ENCODE measurements at places on chromosomes 2 and 18. TPM values are rescaled to one million over a fixed set of nuclear protein-coding genes. Genes with fewer than 3 reads are reported as not detected.

Gene INPP1
- total RNA-seq: 36.6 TPM

Gene PMAIP1
- not detected for total RNA-seq

DNA sequence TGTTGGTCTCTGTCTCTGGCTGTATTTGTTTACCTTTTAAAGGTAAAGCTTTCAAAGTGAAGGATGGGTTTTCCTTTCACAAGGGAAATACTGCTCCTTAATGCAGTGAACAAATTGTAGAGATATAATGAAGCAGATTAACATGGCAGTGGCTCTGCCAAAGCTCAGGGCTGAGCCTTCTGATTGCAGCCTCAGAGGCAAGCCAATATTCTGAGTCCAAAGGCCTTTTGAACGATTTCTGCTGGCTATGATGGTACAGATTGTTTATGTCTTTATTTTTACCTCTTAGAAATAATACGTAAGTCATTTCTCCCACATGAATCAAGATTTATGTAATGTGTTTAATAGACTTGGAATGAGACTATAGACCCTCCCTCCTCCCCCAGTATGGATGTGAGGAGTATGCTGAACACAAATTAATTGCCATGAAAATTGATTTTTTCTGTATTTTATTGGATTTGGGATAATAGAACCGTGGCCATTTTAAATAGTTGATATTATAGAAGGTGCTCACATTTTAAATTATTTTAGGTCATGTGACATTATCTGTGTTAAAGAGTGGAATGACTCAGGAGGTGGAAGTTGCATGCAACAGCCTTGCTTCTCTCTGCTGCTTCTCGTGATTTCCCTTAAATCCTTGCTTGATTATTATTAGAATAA is 772 bp downstream of the SCN2A start:
- no peak for DNase-seq

Gene SP5
- not detected for total RNA-seq

Gene LIMS2
- 246 TPM for total RNA-seq

GRCh38 chr18:45619826-45620201 is 4.5 kb downstream of the SLC14A2 start:
- DNase-seq: no peak

Data from thoracic aorta (tissue), 2 donors.